ENCODE measurements at places on chromosomes 12 and 14.

DNA sequence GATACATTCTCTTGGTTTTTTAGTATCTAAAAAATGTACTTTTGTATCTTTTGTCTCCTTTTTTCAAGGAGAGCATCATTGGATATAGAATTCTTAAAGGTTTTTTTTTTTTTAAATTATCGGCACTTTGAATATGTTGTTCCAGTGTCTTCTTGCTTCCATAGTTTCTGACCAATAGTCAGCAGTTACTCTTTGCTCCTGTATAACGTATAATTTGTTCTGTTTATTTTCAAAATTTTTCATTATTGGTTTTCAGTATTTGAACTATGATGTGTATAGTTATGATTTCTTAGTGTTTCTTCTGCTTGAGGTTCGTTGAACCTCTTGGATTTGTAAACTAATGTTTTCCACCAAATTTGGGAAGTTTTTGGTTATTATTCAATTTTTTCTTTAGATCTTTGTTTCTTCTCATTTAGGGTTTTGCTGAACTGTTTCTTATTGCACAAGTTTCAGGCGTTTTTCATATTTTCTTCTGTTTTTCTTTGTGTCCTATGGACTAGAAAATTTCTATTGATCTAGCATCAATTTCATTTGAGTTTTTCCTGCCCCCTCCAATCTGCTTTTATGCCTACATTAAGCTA, 93.9 kb downstream of the PLBD1 start:
- H3K27ac ChIP-seq: no peak overlapping the region
- no peaks in the 10 kb centered on the region for H3K4me1 ChIP-seq
- H3K27me3 ChIP-seq: no peaks in the 10 kb centered on the region
- H3K4me3 ChIP-seq: no peak overlapping the region

GRCh38 chr14:89330236-89331002, 86.6 kb downstream of the FOXN3 start:
- no peak for DNase-seq
- H3K4me3 ChIP-seq: no peak overlapping the region
- H3K4me1 ChIP-seq: no peaks in the 10 kb centered on the region

GRCh38 chr14:100045642-100046344, 19.4 kb upstream of the EVL start:
- DNase-seq: no peak
- H3K36me3 ChIP-seq: no peaks in the 10 kb centered on the region
- no peaks in the 10 kb centered on the region for H3K4me1 ChIP-seq

GRCh38 chr14:101071493-101071906, 168.0 kb upstream of the RTL1 start:
- no peaks in the 10 kb centered on the region for H3K36me3 ChIP-seq
- H3K27me3 ChIP-seq: no peaks in the 10 kb centered on the region
- H3K4me3 ChIP-seq: no peak overlapping the region
- DNase-seq: no peak
- H3K4me1 ChIP-seq: no peaks in the 10 kb centered on the region

- no peak overlapping the region for H3K27ac ChIP-seq
- H3K4me1 ChIP-seq: no peaks in the 10 kb centered on the region
- no peak overlapping the region for H3K4me3 ChIP-seq
- DNase-seq: no peak
- no peaks in the 10 kb centered on the region for H3K36me3 ChIP-seq
These were observed 282.0 kb upstream of the PPFIA2 start for GRCh38 chr12:82040987-82041743.

- H3K36me3 ChIP-seq: no peaks in the 10 kb centered on the region
- DNase-seq: no peak
- H3K27me3 ChIP-seq: no peaks in the 10 kb centered on the region
- H3K4me3 ChIP-seq: no peak overlapping the region
- H3K4me1 ChIP-seq: no peaks in the 10 kb centered on the region
These were observed 18.3 kb upstream of the PDE3A start for GRCh38 chr12:20350026-20350425.

DNA sequence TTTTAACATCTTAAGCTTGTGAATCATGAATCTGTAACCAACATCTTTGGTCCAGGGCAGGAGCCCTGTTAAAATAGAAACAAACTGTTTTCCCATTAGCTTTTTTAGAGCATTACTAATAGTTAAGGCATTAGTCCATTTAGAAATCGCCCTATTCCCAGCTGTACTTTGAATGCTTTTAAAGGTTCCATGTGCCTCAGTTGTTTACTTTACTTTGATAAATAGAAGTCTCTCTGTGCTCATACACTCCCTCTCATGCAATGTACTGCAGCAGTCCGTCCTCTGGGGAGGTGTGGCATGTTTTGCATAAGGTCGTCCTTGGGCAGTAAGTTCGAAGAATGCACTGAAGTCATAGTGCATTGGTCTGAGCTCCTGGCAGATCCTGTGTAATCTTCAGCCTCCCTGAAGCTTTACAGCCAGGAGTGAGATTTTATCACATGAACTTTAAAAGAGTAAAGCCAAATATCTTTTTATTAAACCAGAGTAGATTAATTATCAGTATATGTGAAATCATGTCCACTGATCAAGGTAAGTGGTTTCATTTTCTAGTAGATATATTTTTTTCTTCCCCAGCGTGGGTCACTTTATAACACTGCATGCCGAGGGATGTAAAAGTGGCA, 134.7 kb downstream of the FGD4 start:
- H3K27me3 ChIP-seq: no peaks in the 10 kb centered on the region
- H3K27ac ChIP-seq: peak overlapping the region; percentile 59
- no peak overlapping the region for H3K4me3 ChIP-seq
- no peak for DNase-seq
- H3K36me3 ChIP-seq: no peaks in the 10 kb centered on the region
- peaks cover 49% of the 10 kb centered on the region for H3K4me1 ChIP-seq

GRCh38 chr14:96194657-96195431, 9.8 kb upstream of the BDKRB2 start:
- no peaks in the 10 kb centered on the region for H3K4me1 ChIP-seq
- peak; percentile 19 for DNase-seq
- H3K4me3 ChIP-seq: no peak overlapping the region
- no peaks in the 10 kb centered on the region for H3K36me3 ChIP-seq
- peak overlapping the region; percentile 60 for H3K27ac ChIP-seq
- H3K27me3 ChIP-seq: no peaks in the 10 kb centered on the region

DNA sequence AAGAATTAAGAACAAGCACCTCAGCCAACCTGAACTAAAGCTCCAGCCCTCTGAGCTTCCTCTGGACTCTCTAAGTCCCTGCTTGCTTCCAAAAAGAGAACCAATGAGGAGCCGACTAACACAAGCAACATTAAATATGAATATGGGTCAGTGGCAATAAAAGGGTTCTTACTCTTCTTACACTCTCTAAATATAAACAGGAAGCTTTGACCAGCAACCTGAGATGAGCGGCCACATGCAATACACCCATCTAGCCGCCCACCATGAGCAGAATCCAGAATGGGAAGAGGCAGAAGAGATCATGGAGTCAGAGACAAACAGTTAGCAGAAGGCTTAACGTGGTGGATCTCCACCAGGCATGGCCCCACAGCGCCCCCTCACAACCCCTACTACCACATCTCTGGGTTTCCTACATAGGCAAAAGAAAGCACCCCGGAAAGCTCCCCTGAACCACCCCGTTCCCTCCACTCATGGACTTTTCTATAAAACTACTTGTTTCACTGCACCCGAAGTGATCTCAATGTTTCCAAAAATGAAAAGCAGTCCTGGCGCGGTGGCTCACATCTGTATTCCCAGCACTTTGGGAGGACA, 59.4 kb downstream of the TTC7B start:
- H3K4me1 ChIP-seq: no peaks in the 10 kb centered on the region
- no peaks in the 10 kb centered on the region for H3K36me3 ChIP-seq
- no peak overlapping the region for H3K27ac ChIP-seq
- H3K27me3 ChIP-seq: no peaks in the 10 kb centered on the region
- H3K4me3 ChIP-seq: no peak overlapping the region

- no peak for DNase-seq
- no peaks in the 10 kb centered on the region for H3K27me3 ChIP-seq
- H3K4me3 ChIP-seq: no peak overlapping the region
- H3K36me3 ChIP-seq: no peaks in the 10 kb centered on the region
These were observed 499.8 kb upstream of the TBX3 start for GRCh38 chr12:115183752-115184151.

DNA sequence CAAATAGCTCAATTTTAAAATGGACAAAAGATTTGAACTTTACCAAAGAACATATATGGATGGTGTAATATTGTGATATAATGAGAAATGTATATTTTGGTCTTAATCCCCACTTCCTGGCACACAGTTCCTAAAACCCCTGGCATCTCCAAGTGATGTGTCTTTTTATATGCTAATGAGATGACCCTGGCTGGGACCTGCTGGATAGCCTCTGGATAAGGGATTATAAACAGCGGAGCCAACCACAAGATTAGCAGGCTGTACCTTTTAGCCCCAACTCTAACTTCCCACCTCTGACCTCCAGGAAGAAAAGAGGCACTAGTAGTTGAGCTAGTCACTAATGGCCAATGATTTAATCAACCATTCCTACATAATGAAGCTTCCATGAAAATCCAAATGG, 130.0 kb downstream of the DPF3 start:
- H3K36me3 ChIP-seq: no peaks in the 10 kb centered on the region
- H3K27ac ChIP-seq: no peak overlapping the region
- no peaks in the 10 kb centered on the region for H3K4me1 ChIP-seq

- H3K27ac ChIP-seq: no peak overlapping the region
- no peak for DNase-seq
- H3K4me1 ChIP-seq: no peaks in the 10 kb centered on the region
- H3K27me3 ChIP-seq: no peaks in the 10 kb centered on the region
- H3K36me3 ChIP-seq: peaks cover 5% of the 10 kb centered on the region
These were observed 7.5 kb downstream of the NEDD8 start for GRCh38 chr14:24224618-24225071.

DNA sequence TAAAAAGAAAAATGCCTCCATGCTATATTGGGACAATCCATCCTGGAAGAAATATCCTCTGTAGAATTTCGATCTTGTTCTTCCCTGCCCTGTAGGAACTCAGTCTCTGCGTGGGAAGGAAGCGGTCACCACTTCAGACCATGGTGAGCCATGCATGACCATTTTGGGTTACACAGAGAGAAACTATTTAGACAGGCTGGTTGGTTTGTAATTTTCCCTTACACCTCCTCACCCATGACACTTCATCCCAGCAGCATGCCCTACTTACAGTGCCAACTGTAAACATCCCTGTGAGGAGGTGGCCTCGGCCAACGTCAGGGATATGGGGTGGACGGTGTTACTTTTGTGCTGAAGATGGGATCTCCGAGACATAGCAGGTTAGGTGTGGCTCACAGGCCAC, 121.4 kb downstream of the SMOC1 start:
- no peaks in the 10 kb centered on the region for H3K36me3 ChIP-seq
- H3K4me3 ChIP-seq: no peak overlapping the region
- H3K27ac ChIP-seq: no peak overlapping the region
- H3K4me1 ChIP-seq: peaks cover 29% of the 10 kb centered on the region
- no peaks in the 10 kb centered on the region for H3K27me3 ChIP-seq
